ENCODE measurements at places on chromosomes 11 and 22.

DNA sequence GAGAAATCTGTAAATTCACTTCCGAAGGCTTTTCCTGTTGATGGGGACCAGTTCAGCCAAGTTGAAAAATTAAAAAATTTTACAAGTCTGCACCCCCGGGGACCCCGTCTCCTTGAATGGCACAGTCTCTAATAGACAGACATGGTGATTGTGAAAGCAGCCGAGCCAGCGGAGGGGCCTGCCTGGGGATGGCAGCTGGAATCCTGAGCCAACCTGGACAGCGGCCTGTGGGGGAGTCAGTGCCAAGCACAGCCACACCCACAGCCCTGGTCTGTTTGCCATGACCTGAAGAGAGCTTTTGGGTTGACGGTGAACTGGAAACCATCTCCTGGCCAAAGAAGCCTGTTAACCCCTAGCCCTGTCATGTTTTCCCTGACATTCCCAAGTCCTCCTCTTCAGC, 64.7 kb downstream of the PARVG start:
- DNase-seq: no peak

DNA sequence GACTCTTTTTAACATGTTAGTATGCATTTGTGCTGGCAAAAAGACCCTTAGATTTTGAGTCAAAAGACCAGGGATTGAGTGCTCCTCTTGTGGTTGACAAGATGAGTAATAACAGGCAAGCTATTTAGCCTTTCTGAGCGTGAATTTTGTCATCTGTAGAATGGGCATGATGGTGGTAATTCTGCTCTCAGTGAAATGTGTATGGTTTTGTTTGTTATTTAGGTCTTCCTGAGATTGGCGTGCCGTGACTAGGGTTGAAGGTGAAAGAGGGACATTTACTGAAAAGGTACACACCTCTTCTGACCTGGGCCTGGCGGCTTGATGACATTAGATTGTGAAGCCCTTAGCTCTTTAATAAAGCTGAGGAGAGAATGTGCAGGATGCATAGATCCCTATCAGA, 8.4 kb upstream of the CEP295 start:
- no peak for DNase-seq

- no peak for DNase-seq
Measured at GRCh38 chr11:1070594-1071462, 3.8 kb upstream of the MUC2 start.

- no peak for DNase-seq
Measured at GRCh38 chr22:42974223-42974622, 40.7 kb downstream of the PACSIN2 start.

DNA sequence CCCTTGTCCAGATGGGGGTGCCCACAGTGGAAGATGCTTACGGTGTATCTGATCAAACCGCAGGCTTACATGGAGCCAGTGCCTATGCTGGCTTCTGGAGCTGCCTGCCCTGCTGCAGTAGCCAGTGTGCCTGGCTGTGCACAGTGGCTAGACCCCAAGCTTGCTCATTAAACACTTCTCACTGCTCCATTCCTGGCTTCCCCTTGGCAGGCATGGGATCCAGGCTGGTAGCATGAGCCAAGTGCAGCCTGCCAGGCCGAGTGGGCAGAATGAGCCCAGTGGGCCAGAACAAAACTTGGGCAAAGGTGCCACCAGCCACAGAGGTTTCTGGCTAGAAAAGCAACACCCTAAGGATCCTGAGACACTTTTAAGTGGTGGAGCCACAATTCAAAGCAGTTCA, 55.4 kb upstream of the B3GNT6 start:
- DNase-seq: no peak

DNA sequence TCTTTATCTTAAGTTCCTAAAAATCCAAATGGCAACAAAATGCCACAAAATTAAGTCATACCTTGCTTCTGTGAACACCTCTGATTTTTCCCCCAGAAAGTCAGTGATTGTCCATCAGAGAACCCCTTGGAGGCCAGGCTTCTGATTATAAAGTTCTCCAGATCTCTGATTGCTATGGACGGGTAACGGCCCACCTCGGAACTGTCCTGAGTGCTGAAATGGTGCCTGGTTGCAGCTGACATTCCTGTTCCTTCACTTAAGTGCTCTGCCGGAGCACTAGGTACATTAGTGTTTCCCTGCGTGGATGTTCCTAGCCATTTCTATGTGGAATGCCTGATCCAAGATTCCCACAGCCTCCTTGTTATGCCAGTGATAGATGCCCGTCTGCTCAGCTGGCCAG, 85.0 kb downstream of the CHST1 start:
- DNase-seq: no peak

- no peak for DNase-seq
Measured at GRCh38 chr11:4125141-4125540, 30.5 kb downstream of the RRM1 start.

GRCh38 chr11:60502221-60502775, 9.7 kb downstream of the MS4A12 start:
- no peak for DNase-seq

DNA sequence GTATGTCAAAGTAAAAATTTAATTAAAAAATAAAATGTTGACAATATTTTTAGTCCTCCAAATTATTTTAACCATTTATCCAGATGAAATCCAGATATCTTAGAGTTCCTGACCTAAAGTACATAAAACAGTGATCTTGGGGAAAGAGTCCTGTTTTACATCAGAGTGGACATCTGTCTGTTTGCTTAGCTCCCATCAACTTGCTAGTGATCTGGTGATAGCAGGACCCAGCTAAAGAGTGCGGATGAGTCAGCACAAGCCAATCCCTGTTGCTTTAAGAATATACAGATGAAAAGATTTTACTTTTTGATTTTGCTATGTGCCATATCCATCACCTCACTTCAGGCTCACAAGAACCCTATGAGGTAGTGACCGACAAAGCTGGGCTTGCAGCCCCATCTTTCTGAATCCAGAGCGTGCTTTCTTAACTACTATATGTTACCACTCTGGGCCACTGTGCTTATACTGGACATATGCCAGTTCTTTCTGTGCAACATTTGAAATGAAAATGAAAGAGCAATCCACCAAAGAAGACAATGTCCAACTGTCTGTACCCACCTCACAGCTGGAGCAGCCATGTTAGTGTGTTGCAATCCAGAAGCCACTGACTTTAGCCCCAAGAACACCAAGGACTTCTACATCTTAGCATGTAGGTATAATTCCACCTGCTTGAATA, 167.6 kb upstream of the SESN3 start:
- no peak for DNase-seq

DNA sequence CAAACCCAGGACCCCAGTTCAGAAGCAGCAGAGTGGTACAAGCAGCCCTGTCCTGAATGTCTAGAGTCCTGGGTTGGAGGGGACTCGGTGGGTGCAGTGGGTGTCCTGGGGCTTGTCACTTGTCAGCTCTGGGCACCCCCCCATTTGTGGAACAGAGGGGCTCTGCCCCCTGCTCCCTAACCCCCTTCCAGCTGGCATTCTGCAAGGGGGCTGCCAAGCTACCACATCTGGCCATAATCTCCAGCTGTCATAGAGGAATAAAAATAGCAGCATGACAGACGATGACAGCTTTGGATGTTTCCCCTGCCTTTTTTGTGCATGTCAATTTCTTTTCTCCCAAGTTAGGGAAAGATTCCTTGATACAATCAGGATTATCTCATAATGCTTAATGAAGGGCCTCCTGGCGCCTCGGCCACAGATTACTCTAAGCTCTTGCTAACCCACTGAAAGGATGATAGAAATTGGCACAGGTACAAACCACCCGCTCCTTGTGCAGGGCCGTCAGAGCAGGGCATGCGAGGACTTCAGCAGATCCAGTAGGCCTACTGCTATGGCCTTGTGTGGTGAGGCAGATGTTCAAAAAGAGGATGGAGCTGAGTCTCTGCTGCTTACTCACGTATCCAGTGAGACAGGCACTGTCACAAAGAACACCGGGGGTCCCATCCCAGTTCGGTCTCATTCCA, 83.0 kb downstream of the ISX start:
- no peak for DNase-seq

- no peak for DNase-seq
Measured at GRCh38 chr22:44331881-44332714, 19.3 kb upstream of the SHISAL1 start.

- peak; percentile 69 for DNase-seq
Measured at GRCh38 chr11:64844330-64845128, at the start of gene CDC42BPG. Gene CDC42BPG (minus strand): TSS chr11:64844653. CDS start chr11:64844569, 84 bp downstream.

DNA sequence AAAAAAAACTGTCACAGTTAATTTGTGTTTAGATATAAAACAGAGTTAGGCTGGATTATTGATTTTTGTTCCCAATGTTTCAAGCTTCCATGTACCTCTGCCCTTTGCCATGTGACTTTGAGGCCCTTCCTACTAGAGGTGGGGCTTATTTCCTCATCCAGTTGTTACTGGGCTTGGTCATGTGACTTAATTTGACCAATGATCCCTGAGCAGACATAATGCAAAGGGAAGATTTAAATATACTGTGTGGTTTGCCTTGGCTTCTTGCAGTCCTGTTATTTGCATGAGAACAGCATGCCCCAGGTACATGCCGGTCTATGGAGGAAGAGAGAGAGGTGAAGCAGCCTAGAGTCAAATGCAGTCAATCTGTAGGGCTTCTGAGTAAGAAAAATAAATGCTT, 347.0 kb downstream of the MIAT start:
- no peak for DNase-seq

GRCh38 chr11:61777234-61778090, 14.9 kb downstream of the TMEM258 start:
- peak; percentile 60 for DNase-seq

DNA sequence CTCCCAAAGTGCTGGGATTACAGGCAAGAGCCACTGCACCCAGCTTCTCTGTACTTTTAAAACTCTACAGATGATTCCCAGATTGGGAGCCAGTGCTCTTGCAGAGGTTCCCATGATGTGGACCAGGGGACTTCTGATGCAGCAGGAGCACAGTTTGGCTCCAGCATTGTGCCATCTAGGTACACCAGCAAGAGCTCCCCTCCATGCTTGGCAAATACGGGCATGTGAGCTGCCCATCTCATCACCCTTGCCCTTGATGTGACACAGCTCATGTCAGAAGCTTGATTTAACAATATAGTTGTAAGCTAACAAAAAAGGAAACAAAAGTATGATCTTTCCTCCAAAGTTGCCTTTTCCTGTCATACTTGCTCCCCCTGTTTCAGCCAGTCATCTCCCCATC, 28.7 kb downstream of the SNU13 start:
- no peak for DNase-seq

- no peak for DNase-seq
Measured at GRCh38 chr22:20510811-20511577, 3.6 kb downstream of the MED15 start.

GRCh38 chr11:119267645-119268044, 49.3 kb downstream of the MCAM start:
- DNase-seq: no peak

DNA sequence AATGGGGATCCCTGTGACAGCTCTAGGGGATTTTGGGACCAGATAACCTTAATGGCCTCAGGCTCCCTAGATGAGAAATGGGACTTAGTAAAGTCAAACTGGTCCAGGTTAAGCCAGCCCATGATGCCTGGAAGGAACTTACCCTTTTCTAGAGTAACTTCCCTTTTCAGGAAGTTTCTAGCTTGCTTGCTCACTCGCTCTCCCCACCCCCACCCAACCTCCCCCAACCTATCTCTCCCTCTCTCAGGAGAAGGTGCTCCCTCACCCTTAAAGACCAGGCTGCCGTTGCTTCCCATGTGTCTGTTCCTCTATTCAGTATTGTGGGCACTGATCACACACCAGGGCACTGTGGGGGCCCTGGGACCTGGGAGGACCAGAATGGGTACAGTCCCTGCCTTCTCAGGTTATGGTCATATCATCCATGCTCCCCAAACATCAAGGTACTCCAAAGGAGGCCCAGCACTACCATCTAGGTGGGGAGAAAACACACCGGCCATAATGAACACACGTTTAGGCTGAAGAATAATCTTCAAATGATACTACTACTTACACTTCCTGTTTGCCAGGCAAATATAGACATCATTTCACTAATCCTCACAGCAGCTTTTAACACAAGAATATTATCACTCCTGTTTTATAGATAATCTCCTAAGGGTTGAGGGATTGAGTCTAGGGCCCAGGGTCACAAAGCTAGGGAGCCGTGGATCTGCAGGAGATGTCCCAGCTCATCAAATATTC, 18.2 kb downstream of the KCNQ1OT1 start:
- no peak for DNase-seq

- DNase-seq: peak; percentile 25
Measured at GRCh38 chr11:82927264-82927880, 25.8 kb downstream of the DDIAS start.

DNA sequence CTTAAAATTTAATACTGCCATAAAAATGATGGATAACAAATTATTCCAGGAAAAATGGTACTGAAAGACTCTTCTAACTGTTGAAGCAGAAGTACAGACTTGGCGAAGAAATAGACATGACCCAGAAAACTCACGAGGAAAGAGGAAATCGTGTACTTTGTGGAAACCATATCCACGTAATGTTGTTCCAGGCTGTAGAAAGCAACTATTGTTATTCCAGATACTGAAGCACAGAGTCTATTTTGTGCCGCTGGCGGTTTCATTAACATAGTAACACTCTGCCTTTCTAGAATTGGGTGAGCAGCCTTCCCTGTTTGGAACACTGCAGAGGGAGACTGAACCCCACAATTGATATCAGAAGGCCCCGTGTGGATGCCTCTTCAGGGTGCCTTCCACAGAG, 310.6 kb downstream of the TBC1D22A start:
- no peak for DNase-seq

GRCh38 chr11:57143459-57143858, 38.3 kb upstream of the LRRC55 start:
- no peak for DNase-seq

- DNase-seq: no peak
Measured at GRCh38 chr11:20113149-20113438, 47.2 kb downstream of the DBX1 start.

DNA sequence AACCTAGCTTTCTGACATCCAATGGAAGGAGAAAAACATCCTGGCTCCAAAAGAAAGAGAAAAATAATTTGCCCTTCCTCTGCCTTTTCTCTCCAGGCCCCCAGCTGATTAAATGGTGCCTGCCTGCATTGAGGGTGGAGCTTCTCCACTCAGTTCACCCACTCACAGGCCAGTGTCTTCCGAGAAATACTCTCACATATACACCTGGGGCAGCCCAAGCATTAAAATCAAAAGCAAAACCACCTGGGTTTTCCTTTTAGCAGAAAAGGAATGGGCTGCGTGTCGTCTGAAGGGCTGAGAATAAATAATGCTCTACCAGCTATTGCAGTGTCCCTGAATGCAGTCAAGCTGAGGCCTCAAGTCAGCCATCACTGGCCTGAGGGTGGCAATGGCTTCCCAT, 1143.8 kb upstream of the TENM4 start:
- DNase-seq: no peak

DNA sequence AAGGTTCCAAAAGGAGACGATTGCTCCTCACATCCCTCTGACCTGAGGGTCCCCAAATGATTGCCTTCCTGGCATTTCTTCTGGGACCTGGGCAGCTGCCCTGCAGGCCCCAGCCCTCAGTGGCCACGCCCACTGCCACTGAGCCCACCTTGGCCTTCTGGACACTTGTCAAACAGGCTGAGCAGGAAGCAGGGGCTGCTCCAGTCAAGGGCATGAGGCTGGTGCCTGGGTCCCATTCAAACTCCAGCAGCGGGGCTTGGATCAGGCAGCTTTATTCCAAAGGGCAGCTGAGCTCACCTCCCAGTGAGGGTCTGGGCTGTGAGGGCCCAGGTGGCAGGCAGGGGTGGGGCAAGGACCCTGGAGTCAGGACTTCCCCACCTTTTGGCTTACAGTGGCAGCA, 13.6 kb downstream of the KCTD17 start:
- DNase-seq: no peak

Measured in T-helper 1 cell (primary cell).